Right ventricle myocardium inferior (tissue), 1 donor: ENCODE measurements at places on chromosomes 12 and 14.
A peak's percentile ranks its signal among the peaks of the same experiment; 100 is the strongest.

GRCh38 chr14:68784978-68785533, 7.8 kb downstream of the ZFP36L1 start:
- no peak for DNase-seq

GRCh38 chr12:53324779-53325510, 3.5 kb upstream of the AAAS start:
- DNase-seq, result peak; percentile 97

- DNase-seq, result no peak
These were observed 28.3 kb downstream of the C12orf75 start for GRCh38 chr12:105358789-105359188.

- no peak for DNase-seq
These were observed 6.0 kb upstream of the LGALS3 start for GRCh38 chr14:55123101-55123500.

GRCh38 chr14:102497998-102498677, 11.4 kb downstream of the ANKRD9 start:
- no peak for DNase-seq
